HFF-Myc (cell line): ENCODE measurements at places on chromosomes 6 and 20.

DNA sequence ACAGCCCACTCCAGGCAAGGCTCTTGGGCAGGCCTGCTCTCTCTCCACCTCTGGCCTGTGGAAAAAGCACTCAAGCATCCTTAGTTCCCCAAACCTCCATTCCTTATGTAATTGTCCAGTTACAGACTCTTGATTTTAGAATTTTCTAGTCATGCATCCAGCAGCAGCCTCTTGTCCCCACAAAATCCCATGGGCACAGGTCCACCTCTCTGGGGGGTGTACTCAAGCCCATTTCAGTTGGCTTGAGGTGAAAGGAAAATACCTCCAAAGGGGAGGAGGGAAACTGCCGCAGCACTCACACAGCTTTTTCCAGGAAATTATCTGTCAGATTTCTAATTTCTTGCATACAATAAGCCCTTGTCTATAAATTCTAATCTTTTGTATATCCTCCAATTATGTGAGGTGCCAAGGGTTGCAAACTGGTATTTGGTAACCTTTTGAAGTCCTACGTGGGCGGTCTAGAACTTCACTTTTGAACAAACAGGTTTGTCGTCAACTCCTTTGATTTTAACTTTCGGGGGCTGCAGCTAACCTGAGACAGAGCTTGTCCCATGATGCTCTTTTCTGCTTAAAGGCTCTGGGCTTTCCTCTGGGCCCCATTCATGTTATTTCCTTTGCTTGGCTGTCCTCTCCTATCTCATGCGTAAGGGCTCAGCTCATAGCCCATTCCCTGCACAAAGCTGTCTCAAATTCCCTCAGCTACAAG is 104.7 kb upstream of the CEP85L start:
- DNase-seq: no peak

GRCh38 chr6:72534236-72534635 is 87.6 kb upstream of the KCNQ5 start:
- DNase-seq: no peak

- no peak for DNase-seq
These were observed 325.2 kb downstream of the NRN1 start for GRCh38 chr6:5681480-5681879.

DNA sequence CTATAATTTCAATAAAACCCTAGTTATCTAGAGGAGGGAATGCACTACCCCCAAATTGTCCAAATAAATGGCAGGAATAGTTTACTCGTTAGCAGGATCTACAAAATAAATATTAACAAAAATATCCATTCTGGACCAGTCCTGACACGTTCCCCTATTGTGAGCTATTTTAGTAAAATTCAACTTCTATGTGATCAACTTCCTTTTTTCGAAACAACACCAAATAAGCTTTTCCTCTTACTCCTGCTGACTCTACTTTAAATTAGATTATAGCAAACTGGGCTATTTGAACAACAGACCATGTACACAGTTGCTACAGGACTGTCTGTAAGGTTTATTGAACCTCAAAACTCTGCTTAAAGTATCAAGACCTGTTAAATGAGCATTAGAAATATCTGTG is 154.3 kb downstream of the IPCEF1 start:
- no peak for DNase-seq

GRCh38 chr6:38221251-38221650 is 401.7 kb downstream of the ZFAND3 start:
- no peak for DNase-seq

- DNase-seq: no peak
These were observed 22.3 kb downstream of the NPEPL1 start for GRCh38 chr20:58714923-58715351.

GRCh38 chr20:32779500-32780211 is 17.5 kb downstream of the DNMT3B start:
- no peak for DNase-seq

- no peak for DNase-seq
These were observed 30.4 kb downstream of the KCNB1 start for GRCh38 chr20:49452011-49452482.

DNA sequence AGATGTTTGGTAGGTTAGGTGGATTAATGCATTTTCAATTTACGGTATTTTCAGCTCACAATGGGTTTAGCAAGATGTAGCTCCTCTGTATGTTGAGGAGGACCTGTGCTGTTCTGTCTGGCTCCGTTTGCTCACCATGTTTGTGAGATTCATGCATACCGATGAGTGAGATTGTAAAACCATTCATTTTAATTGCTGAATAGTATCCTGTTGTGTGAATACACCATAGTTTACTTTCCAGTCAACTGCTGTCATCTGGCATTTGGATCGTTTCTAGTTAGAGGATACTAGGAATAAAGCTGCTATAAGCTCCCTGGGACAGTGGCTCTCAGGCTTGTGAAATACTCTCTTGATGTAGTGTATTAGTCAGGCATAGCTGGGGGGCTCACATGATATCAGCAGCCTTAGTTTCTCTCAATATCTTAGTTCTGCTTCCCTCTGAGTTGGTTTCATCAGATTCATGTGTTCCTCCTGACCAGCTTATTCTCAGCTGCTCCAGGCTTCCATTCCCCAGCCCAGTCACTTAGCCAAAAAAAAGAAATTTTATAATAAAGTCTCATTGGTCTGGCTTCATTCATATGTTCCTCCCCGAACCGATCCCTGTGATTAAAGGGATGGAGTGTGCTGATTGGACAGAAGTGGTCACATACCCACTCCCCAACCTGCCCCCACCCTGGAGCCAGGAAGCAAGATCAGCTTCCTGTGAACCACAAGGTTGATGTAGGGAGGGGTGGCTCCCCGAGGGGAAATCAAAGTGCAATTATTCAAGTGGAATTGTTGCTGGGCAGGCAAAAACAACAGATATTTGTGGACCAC is 10.9 kb upstream of the B4GALT5 start:
- no peak for DNase-seq

GRCh38 chr20:3646067-3646440 is 17.1 kb downstream of the GFRA4 start:
- no peak for DNase-seq

- DNase-seq: no peak
These were observed 130.1 kb upstream of the NEDD9 start for GRCh38 chr6:11362564-11362963.

- no peak for DNase-seq
These were observed 1.5 kb downstream of the LEMD2 start for GRCh38 chr6:33787346-33787953.

- DNase-seq: peak; percentile 11
These were observed 6.1 kb downstream of the UBD start for GRCh38 chr6:29553268-29554057.

DNA sequence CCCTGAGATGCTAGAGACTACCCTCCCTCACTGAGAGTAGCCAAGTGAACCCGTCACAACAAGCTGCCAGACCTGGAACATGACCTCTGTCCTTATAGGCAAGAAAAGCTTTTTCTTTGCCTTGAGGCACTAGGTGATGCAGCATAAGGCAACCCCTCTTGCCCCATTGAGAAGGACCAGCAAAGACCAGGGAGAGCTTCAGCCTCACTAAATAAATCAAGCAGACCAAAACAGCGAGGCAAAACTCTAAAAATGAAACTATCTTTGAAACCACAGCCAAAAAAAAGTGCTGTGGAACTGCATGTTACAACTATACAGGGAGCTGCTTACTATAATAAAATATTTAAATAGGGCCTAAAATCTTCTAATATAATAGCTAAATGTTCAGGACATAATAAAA is 62.6 kb upstream of the FAM83B start:
- DNase-seq: no peak

GRCh38 chr6:35943390-35943789 is 22.5 kb upstream of the SRPK1 start:
- no peak for DNase-seq

- no peak for DNase-seq
These were observed 84.3 kb upstream of the ESR1 start for GRCh38 chr6:151723152-151723551.

GRCh38 chr6:158043008-158043407 is 61.3 kb downstream of the SYNJ2 start:
- DNase-seq: no peak

DNA sequence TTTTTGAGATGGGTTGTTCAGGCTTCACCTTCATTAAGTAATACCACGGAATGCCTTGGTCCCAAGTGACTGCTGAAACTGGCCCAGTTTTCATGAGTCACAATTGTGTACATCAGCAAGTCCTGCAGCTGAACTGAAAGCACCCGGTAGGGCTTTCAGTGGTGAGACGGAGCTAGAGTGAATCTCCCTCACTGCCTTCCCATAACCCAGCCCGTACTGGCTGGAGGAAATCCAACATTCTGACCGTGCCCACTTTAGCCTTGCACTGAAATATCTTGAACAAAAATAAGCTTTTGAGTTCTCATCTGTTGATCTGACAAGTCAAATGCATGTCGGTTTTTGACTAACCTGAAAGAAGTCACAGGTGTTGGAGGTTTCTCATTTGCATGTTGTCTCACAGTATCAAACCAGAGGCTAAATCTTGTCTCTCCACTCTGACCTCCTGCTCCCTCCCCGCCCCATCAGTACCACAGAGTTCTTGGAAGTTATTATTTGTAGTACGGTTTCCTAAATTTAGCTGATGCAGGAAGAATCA is 35.9 kb downstream of the DUSP22 start:
- DNase-seq: peak; percentile 21

GRCh38 chr6:85044361-85044760 is 280.0 kb upstream of the TBX18 start:
- DNase-seq: no peak

GRCh38 chr6:36873115-36873514 is 1.5 kb downstream of the PPIL1 start:
- DNase-seq: no peak

DNA sequence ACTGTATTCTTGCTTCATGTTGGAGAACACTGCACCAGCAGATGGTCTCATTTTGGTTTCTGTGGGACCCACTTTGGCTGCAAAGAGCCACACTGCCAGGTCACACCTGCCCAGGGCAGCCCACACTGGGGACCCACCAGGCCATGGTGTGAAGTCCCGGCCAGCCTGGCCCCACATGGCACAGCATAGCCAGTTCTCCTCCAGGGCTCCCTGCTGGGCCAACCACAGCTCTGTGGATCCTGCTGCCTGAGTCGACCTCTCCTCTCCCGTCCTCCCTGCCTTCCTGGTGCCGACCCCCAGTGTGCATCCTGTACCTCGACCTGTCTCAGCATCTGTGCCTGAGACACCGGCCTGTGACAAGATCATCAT is 3.0 kb downstream of the ARFRP1 start:
- no peak for DNase-seq

GRCh38 chr6:95846652-95847051 is 169.1 kb upstream of the FUT9 start:
- no peak for DNase-seq

- no peak for DNase-seq
These were observed 282.8 kb downstream of the RNGTT start for GRCh38 chr6:88680654-88681053.

GRCh38 chr20:39042279-39043150 is 80.4 kb downstream of the DHX35 start:
- no peak for DNase-seq

GRCh38 chr6:26254724-26255123 is 110.3 kb upstream of the BTN3A2 start:
- no peak for DNase-seq

DNA sequence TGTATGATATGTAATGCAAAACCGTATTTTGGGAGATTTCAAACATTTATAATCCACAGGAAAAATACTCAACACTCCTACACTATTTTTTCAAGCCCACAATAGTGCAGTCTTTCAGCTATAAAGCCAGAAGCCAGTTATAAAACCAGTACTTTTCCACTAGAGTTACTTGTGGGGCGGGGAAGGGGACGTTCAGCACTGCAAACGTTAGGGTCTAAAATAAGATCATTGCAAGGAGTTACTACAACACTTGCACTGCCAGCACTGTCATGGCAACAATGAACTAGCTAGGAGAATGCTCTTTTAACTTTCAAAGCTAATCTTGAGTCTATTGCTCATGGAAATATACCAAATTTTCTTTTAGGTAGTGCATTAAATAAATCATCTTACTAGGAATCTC is 14.7 kb downstream of the SESN1 start:
- no peak for DNase-seq

- no peak for DNase-seq
These were observed 4.0 kb downstream of the HSPA1B start for GRCh38 chr6:31831350-31832215.

GRCh38 chr6:56956491-56956890 is 1.6 kb downstream of the BEND6 start:
- DNase-seq: no peak

DNA sequence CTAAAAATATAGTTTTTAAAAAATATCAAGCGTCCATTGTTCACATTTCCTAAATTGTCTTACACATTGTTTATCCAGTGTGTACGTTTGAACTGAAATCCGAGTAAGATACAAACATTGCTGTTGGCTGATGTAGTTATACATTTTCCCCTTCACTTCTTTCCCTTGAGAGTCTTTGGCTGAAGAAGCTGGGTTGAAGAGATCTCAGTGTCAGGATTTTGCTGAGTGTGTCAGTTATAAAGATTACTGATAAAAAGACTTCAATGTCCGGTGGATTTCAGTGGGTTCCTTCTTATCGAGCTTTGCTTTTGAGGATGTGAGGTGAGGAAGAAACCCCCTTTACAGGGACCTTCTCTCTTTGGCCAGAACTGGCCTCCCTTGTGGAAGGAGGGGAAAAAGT is 20.5 kb downstream of the RFPL4B start:
- DNase-seq: no peak

DNA sequence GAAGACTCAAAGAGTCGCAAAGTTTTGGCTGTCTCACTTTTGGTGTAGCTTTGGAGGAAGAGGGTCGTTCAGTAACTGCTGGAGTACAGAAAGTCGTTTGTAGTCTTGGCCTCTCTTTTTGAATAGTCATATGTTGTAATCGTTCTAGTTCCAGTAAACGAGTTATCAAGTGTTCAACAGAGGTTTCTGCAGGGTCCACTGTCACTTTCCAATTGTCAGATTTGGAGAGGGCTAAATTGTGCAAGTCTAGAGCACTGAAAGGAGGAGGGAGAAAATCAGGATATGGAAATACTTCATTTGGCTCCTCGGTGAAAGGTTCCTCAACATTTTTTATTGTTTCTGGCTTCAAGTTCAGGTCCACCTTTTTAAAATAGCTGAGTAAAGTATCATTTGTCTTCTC is 9.7 kb downstream of the FAM217A start:
- DNase-seq: no peak

DNA sequence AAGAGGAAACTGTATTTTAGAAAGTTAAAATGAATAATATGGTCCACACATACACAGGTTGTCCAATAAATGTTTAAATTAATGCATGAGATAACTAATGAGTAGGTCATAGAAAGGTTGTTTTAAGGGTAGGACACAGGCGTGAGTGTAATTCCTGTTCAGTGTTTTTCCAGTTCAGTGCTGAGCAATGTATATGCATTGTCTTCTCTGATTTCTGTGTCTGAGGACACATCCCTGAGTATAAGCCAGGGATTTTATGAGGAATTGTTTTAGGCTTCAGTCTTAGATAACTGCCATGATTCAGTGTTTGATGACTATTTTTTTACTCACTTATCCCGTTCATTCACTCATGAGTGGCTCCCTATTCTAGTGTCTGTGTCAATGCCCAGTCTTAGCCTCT is 298.5 kb upstream of the TBX18 start:
- DNase-seq: no peak
